CMK (cell line): ENCODE measurements at places on chromosomes 12 and 14.

GRCh38 chr14:105531894-105532623, 5.7 kb downstream of the TMEM121 start:
- no peak for DNase-seq

GRCh38 chr12:62738616-62739015, 196.3 kb downstream of the PPM1H start:
- no peak for DNase-seq

DNA sequence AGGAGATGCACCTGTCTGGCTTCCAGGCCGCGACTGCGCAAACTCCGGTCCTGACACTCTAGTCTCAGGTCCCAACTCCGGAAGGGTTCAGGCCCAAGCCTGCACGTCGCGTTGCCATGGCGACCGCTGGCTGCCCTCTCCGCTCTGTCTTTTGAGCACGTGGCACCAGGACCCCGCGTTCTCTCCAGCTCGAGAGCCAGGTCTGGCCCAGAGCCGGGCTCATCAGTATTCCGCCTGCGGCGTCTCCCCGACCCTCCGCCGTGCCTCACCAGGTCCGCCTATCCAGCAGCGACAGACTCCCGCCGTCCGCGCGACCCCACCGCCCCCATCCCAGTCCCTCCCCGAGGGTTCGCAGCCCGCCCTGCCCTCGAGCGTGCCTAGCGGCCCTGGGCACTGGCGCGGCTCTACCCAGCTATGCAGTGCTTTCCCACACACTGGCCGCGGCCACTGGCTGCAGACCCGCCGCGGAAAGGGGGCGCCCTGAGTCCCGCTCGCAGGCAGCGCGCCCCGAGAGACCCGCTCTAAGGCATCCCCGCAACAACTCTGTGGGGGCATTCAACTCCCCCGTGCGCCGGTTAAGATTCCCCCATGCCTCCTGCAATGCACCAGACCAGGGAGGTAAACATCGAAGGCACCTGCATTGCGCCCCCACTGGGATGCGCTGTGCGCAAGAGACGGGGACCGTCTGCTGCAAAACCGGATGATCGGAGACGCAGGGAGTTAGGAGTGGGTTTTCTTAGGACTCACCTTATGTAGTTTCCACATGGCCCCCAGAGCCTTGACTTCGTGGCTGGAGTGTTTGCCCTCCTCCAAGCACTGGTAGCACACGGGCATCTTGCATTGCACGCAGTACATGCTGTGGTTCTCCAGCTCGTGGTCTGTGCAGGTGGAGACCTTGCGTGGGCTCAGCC, 1.3 kb downstream of the TRIM9 start:
- no peak for DNase-seq

- no peak for DNase-seq
Observed at GRCh38 chr12:68455691-68456345, 123.7 kb upstream of the MDM1 start.

- DNase-seq = no peak
Observed at GRCh38 chr12:12046401-12046800, 24.3 kb upstream of the BCL2L14 start.

- DNase-seq = no peak
Observed at GRCh38 chr14:20799456-20799891, 3.2 kb downstream of the RNASE1 start.

DNA sequence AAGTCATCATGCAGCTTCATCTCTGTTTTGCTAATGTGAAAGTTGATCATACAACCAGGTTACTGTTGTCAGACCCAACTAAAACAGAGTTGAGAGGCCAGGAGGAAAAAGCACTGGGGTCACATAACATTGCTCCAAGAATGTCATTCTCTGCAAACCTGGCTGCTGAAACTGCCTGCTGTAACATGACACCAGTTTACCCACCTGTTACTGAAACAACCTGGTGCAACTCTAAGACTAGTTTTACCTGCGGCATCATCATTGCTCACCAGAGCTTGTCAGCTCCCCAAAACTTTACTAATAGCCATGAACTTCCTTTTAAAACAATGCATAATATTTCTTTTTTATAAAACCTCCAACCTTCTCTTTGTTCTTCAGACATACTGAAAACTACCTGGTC, 30.7 kb upstream of the DEGS2 start:
- DNase-seq = no peak

- DNase-seq = no peak
Observed at GRCh38 chr12:114430306-114430705, 24.4 kb upstream of the TBX5 start.

GRCh38 chr12:118404876-118405521, 28.6 kb downstream of the SUDS3 start:
- peak; percentile 62 for DNase-seq

GRCh38 chr12:51441583-51441982, 17.0 kb downstream of the SLC4A8 start:
- DNase-seq = no peak

- no peak for DNase-seq
Observed at GRCh38 chr14:64812412-64812811, 67.3 kb downstream of the SPTB start.

DNA sequence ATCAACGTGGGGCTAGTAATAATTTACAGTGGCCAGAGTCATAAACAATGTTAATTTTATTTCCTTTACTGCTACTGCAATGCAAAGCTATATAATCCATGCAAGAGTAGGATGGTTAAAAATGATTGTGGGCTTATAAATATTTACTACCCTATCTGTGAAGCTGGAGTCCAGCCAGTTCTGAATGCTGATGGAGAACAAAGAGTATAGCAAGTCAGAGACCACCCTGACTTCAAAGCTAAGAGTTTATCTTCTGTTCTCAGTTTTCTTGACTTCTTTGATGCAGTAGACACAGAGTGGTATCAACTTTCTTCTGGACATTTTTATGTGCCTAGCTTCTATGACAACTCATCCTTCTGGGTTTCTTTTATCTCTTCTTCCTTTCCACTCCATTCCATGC, 34.0 kb upstream of the OVCH1 start:
- DNase-seq = no peak

GRCh38 chr12:109557805-109558204, 15.5 kb downstream of the MMAB start:
- peak; percentile 29 for DNase-seq

DNA sequence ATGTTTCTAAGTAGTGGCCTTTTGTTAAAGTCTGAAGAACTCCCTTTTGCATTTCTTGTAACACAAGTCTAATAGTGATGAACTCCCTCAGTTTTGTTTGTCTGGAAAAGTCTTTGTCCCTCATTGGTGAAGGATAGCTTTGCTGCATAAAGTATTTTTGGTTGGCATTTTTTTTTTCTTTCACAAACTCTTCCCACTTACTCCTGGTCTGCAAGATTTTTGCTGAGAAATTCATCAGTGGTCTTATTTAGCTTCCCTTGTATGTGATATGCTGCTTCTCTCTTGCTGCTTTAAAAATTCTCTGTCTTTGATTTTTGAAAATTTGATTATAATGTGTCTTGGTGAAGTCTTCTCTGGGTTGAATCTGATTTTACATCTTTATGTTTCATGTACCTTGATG, 22.7 kb downstream of the TRMT5 start:
- DNase-seq = no peak

- no peak for DNase-seq
Observed at GRCh38 chr14:74161526-74162158, 76.9 kb downstream of the LIN52 start.

- no peak for DNase-seq
Observed at GRCh38 chr14:74974364-74975058, 19.1 kb upstream of the PGF start.

DNA sequence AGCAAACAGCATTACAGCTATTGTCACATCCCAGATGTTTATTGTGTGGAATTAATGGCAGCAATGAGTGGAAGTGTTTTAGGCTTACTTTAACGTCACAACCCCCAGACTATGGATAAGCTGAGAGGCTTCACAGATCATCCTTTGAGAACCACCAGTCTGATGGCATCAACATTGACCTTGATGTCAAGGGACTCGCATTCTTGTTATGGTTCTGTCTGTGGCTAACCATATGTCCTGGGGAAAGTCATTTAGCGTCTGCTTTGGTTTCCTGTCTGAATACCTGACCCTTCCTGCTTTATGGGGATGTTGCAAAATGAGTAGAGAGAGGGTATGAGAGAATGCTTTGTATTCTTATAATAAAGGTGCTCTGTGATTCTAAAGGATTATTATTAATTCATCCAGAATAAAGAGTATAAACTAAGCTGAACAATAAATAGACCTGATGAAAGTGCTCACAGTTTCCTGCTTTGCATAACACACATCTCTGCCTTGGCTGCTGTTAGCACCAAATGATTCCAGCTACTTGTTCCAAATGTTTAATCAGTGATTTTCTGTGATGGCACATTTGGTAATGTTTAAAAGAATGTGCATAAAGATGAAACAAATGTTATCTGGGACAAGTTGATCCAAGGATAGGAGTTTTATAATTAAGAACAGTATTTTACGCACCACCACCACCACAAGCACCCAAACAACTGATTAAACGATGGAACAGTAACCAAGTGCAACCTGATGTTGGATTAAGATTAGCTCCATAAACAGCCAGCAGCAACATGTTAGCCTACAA, 116.9 kb upstream of the LRIG3 start:
- DNase-seq = no peak

- no peak for DNase-seq
Observed at GRCh38 chr12:83985084-83985483, 927.5 kb downstream of the SLC6A15 start.

- DNase-seq = no peak
Observed at GRCh38 chr14:105087963-105088811, 23.0 kb upstream of the GPR132 start.

GRCh38 chr14:69288011-69288771, 28.2 kb downstream of the GALNT16 start:
- no peak for DNase-seq

DNA sequence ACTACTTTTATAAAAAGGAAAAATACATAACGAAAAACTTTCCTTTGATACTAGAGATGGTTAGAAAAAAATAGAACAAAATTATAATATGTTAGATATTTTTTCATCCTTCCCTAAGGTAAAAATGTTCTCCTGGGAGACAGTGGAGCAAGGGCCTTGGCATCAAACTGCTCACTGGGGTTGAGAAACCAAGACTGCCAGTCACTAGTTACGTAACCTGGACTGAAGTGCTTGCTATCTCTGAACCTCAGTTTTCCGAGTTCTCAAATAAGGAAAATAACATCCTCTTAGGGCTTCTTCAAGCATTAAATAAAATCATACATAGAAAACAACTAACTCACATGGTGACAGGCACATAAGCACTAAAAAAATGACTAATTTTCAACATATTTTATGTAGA, 48.2 kb upstream of the FRMD6 start:
- DNase-seq = no peak

DNA sequence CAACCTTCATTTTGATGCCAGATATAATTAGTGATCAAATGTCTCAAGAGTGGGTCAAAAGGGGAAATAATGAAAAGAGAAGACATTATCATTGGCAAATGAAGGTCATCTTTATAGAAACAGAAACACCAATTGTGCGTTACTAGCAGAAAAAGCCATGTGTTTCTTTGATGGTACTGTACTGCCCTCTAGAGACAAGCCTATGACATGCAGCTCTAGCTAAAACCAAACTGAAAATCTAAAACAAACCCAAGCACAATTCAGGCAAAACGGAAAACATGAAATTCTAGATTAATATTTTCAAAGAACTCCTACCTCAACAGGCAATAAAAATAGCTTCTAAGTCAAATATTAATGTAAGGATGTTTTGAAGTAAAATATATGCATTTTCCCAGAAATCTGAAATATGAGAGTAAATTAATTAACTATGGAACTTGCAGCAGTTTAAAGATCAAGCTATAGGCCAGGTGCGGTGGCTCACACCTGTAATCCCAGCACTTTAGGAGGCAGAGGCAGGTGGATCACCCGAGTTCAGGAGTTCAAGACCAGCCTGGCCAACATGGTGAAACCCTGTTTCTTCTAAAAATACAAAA, 115.4 kb downstream of the KLHL28 start:
- peak; percentile 5 for DNase-seq

GRCh38 chr14:21219561-21220111, 49.6 kb downstream of the HNRNPC start:
- no peak for DNase-seq

DNA sequence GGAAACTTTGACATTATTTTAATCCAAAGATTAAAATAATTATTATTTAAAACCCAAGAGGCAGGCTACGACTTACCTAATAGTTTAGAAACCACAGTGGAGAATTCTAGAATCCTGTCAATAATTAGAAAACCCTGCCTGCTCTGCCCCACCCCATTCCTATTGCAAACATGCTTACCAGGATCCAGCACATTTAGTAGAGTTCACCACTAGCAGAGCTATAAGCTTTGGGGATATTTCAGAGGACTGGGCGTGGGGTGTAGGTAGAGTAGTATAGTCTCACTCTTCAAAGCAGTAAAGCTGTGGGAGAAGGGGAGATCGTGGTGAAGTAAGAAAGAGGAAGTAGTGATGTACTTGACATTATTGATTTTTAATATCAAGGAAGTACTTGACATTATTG, 100.3 kb downstream of the FIGNL2 start:
- DNase-seq = no peak

GRCh38 chr12:22443379-22444316, 100.7 kb downstream of the C2CD5 start:
- DNase-seq = peak; percentile 46

- no peak for DNase-seq
Observed at GRCh38 chr12:112370199-112370598, 12.0 kb downstream of the HECTD4 start.

DNA sequence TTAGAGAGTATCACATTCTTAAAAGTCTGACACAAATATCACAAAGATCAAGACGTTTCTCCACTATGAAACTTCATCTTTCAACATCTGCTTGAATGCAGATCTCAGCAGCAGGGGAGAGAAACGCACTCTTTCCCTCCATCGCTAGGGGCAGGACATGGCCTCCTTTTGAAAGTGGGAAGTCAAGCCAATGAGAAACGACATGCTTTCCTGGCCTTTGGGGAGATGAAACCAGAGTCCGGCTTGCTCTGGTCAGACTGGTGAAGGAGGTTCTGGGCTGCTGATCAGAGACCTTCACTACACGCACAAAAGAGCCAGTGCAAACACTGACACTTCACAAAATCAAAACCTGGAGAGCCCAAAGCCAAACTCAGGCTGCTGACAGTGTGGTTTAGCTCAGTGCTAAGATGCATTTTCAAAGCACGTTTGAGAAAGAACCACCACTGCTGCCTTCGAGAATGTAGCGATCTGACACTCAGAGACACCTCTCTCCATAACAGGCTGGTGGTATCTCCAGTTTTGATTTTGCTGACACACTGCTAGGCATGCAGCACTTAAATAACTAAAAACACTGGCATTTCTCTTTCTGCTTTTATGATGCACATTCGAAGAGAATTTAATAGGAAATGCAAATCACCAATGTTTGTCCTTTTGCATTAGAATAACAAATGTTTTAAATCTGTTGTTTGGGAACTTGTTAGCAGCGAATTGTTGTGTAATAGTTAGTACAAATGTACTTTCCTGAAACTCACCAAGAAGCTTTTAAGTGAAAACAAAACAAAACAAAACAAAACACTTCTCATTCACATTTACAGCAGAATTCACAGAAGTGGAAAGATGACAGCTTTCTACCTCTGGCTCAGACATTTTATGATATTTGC, 93.9 kb upstream of the OVCH1 start:
- DNase-seq = no peak

DNA sequence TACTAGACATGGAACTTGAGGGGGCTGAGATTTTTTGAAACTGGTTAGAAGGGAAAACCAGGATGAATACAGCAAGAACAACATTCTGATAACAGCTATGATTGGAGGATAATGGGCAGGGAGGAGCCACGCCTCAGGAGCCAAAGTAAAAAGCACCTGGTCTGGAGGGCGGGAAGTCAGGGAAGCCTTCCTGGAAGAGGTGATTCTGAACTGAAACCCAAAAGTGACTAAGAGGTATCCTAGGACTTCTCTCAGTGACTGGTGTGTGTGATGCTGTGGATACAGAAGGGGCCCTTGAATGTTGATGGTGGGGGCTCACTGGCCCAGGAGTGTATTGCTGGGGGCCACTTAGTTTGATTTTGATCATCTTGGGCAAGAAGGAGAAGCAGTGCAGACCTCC, 18.8 kb upstream of the GPR68 start:
- DNase-seq = no peak
